ENCODE measurements at places on chromosomes 3 and 15.

DNA sequence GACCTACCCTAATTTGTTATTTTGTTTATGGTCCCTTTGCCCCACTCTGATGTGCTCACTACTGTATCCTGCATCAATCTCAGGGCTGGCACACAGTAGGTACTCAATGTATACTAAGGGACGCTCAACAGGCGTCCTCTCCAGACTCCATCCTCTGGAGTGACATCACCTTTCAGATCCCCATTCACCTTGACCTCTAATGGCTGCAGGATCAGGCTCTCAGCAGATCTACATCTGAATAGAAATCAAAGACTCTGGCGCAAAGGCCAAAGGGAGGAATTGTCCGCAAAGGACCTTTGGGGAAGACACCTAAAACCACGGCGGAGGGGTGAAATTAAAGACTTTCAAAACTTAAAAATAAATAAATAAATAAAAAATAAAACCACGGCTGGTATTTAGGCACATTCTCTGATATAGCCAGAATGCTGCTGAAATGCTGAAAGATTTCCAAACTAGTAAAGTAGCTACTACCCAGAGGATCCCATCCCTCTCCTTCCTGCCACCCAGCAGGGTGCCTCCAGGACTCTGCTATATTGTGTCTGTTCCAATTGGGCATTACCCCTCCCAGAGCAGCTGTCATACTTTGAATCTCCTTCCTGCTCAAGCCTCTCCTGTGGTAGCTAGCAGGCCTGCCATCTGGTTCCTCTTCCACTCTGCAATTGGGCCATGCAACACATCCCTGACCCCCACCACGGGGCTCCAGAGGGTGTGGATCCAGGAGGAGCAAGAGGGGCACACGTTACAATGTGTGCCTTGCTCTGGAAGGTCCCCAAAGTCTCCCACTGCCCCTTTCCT lies 6.1 kb downstream of the SHF start:
- DNase-seq: no peak

GRCh38 chr3:16795581-16795980 lies 89.2 kb upstream of the PLCL2 start:
- DNase-seq: no peak

GRCh38 chr3:105844704-105845103 lies 24.1 kb downstream of the CBLB start:
- DNase-seq: no peak

DNA sequence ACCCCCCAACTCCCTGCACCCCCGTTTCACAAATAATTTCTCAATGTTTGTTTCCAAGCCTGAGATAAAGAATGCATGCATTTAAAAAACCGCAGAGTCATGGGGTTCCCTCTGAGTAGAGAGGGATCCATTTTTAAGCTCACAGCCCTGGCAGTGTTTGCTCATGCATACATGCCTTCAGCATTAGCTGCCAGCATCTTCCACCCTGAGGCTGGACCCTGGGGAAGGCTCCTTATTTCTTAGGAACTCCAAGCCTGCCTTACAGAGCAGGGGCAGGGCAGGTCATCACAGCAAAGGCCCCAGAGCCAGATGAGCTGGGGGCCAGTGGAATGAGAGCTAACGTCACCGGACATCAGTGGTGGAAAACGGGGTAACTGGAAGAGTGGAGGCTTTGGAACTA lies 31.3 kb downstream of the TLE3 start:
- DNase-seq: no peak

DNA sequence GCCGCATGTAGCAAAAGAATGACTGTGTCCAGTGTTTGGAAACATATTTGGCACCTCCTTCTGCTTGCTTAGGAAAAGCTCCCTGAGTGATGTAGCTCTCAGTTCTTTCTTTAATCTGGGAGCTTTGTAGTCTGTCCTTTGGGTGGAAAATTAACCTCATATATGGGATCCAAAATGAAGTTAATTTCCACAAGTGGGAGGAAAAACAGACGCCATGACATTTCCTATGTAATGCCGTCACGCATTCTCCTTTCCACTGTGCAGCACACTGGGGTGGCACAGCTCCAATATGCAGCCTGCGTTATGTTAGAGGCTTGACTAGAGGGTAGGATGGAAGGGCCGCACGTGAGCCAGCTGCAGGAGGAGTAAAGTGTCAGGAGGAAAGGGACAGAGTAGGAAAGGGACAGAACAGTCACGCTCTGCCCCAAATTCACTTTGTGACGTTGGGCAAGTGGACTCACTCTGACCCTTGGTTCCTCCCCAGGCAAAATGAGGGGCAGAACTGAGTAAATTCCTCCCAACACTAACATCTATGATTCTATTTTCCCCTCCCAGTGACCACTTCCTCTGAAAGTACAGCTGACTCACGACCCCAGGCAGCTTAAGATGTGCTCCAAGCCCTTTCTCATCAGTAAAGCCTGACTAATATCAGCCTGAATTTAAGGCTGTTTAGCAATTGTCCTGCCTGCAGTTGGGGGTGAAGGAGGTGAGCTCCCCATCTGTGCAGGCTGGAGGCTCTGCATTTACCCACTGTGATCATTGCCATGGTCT lies 176.5 kb upstream of the PFN2 start:
- DNase-seq: no peak

DNA sequence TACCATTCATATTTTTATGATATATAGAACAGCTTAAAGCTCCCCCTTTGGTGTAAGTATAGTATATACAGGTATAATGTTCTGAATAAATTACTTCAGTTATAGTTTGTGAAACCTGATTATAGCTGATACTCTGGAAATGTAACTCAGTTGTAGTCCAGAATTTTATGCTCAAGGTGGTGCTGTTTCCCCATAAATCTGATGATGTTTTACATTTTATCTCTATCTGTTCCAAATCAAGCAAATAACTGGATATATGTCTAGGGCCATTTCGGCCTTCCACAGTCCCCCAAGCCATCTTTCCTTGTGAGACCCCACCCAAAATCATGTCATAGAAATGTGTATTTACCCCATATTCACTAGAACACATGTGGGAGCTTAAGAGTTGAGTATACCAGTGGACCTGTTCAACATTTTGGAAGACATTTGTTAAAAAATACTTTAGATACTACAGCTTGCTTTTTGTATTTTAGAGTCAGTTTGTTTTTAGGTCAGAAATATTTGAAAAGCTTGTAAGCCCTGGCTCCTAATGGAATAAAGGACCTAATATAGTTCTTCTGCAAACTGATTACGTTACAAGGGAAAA lies 107.1 kb downstream of the ATG7 start:
- DNase-seq: no peak

- DNase-seq: peak; percentile 45
These were observed 1.3 kb upstream of the KLHL40 start for GRCh38 chr3:42683875-42684598.

- DNase-seq: no peak
These were observed 52.1 kb upstream of the ATP11B start for GRCh38 chr3:182741214-182741613.

DNA sequence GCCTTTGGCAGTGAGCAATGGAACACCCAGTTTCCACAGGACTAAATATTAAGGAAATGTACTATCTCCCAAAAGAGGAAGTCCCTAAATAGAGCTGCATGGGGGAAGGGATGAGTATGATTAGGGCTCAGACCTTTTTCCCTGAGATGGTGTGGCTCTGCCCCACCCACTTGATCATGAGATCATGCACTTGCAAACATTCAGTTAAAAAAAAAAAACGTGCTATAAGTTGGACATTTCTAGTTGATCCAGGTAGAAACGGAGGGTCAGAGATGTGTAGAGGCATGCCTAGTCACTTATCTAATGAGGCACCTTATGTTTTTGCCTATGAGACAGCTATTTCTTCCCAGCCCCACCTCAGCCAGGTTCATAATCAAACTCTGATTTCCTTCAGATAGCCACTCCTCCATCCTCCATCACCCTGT lies 24.5 kb upstream of the SSR3 start:
- DNase-seq: no peak

GRCh38 chr3:126577261-126577660 lies 18.5 kb upstream of the C3orf22 start:
- DNase-seq: no peak

DNA sequence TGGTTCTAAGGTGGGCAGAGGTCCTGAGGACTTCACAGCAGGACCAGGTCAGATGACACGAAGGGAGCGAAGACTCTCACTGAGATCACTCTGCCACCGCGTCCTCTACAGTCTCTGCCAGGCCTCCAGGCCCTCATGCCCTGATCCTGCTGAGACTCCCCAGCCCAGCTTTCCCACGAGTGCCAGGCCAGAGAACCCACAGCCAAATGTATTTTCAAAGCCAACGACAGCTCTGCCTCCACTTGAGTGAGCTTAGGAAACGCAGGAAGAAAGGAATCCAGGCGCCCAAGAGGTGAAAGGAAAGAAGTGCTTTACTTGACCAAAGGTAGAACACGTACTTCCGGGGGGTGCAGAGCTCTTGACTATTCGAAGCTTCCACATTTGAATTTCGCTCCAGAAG lies 275.0 kb downstream of the XXYLT1 start:
- DNase-seq: no peak

DNA sequence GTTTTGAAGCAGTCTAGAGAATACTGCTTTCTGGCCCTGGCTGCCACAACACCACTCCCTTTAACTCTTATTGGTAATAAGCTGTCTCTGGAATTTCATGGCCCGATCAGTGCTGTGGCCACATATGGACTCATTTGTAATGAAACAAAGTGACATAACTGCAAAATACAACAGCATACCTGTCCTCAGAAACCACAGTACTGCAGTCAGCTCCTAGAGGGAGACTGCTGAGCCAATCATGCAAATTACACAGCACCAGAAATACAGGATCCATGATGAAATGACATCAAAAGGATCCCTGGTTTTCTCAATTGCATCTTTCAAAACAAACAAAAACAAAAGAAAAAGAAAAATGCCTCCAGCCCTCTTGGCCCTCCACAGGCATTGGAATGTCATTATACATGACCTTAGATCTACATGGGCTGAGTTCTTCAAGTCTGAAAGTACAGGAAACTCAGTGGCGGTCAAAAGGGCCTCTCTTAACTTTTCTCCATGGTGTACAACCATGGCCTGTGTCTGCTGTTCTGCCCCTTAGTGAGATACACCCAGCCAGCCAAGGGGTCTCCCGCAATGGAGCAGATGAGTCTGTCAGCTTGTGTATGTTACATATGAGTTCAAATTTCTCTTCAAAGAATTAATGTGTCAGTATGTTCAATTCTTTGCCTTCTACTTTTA lies 24.9 kb upstream of the KBTBD12 start:
- DNase-seq: no peak

DNA sequence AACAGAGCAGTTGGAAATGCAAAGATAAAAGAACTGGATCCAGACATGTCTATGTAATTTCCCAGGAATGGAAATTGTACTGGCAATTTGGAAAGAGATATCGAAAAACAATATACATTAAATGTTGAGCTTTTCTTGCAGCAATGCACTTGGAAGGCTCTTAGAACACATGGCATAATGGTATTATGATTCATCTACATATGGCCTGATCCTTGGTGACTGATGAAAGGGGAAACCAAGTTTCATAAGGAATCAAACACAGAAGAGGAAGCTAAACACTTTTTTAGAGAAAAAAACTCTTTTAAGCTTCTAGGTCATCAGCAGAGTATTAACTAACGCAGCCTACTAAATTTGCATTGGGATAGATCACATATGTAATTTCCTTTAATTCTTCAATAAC lies 12.4 kb upstream of the GREM1 start:
- DNase-seq: no peak

DNA sequence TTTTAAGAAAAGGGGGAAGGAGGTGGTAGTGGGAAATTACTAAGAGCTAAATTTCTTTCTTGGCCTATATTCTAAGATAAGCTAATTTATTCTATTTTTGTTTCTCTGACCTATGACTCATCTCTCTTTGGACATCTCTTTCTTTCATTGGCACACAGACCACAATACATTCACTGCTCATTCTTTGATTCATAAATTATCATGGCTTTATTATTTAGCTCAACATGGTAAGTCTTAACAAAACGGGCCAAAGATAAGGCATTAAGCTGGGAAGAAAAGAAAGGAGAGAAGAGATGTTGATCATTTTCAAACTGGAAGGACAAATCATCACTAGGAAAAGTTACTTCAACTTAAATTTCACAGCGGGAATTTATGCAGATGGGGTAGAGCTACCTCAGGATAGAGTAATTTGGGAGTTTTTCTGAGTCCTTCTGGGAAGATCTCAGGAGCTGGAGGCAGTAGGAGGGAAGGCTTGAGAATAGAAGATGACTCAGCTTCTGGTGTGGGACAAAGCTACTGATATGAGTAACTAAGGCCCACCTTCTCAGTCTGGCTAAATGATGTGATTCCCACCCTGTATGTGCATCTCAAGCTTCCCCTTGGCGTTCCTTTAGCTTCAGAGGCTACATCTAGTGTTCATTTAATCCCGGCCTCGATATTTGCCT lies 7.5 kb upstream of the ALCAM start:
- DNase-seq: no peak

- DNase-seq: no peak
These were observed 106.6 kb downstream of the ARPP21 start for GRCh38 chr3:35745802-35746484.

DNA sequence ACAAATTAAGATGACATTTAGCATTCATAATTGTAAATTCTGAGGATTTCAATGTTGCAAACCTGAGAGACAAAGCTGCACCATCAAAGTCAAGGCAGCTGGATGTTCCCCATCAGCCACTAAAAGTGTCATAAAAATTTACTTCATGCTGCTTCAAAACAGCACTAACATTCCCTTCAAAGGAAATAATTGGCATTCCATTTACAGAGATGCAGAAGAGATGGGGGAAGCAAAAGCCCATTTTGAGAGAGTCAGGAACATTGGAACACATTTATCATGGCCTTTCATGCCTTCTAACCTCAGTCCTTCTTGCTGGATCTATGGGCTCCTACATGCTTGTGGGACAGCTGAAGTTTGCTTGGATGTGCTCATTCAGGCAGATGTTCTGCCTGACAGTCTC lies 6.4 kb upstream of the TMEM158 start:
- no peak for DNase-seq

DNA sequence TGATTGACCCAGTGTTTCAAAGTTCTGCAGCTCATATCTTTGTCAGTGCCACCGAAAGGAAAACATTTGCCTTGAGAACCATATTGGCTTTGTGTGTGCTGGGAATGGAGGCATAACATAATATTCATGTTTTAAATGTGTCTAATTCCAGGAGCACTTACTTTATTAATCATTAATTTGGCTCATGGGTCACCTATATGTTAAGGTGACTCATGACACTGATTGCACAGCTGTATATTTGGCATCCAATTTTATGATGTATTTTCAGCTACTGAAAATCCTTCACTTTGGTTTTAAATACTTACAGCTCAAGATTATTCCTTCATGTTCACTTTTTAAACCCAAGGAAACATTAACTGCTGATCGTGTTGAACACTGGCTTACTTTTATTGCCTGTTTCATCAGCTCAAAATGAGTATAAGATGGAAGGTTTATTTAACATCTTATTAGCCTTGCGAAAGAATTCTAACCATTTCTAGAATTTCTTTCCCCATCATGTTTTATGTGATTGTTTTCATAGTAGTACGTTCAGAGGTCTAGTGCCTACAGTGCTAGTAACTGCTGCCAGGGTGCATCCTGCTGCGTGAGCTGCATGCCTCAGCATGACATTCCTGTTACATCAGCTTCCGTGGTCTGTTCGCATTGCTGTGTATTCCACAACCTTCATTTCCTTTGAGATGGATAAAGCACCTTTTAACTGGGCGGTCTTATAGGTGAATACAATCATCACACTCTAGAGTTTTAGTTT lies 63.7 kb downstream of the LRCH3 start:
- no peak for DNase-seq

GRCh38 chr3:195221015-195221853 lies 49.7 kb downstream of the XXYLT1 start:
- DNase-seq: no peak

- DNase-seq: no peak
These were observed 149.8 kb downstream of the ZNF385D start for GRCh38 chr3:21601178-21601577.

Measured in stimulated activated CD4-positive, alpha-beta T cell treated with anti-CD3 and anti-CD28 coated beads, Interleukin-2, amount 100 ng/mL, for 48 hours (primary cell).